Cerebellum (tissue), 4 donors: ENCODE measurements at places on chromosomes 7 and 10. TPM values are rescaled to one million over a fixed set of nuclear protein-coding genes. Genes with fewer than 3 reads are reported as not detected.

DNA sequence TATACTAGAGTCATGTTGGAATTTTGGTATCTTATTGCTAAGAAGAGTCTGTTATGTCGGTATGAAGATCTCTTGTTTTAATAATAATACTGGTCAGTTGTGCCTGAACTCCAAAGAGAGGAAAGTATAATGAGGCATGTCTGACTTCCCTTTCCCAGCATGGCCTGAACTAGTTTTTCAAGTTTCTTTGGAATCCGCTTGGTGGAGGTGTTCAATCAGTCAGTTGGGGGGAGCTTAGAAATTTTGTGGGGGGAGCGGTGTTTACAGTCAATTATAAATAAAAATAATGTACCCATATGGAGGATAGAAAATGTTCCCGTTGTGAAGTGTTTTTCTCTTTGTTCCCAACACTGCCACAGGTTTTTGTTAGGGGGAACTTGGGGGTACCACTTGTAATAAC is 1.5 kb upstream of the TRDMT1 start:
- DNase-seq = no peak

GNAT3 gene
- 2.1 TPM for total RNA-seq

GRCh38 chr7:31407178-31407676 is 66.7 kb upstream of the NEUROD6 start:
- DNase-seq = no peak

DNA sequence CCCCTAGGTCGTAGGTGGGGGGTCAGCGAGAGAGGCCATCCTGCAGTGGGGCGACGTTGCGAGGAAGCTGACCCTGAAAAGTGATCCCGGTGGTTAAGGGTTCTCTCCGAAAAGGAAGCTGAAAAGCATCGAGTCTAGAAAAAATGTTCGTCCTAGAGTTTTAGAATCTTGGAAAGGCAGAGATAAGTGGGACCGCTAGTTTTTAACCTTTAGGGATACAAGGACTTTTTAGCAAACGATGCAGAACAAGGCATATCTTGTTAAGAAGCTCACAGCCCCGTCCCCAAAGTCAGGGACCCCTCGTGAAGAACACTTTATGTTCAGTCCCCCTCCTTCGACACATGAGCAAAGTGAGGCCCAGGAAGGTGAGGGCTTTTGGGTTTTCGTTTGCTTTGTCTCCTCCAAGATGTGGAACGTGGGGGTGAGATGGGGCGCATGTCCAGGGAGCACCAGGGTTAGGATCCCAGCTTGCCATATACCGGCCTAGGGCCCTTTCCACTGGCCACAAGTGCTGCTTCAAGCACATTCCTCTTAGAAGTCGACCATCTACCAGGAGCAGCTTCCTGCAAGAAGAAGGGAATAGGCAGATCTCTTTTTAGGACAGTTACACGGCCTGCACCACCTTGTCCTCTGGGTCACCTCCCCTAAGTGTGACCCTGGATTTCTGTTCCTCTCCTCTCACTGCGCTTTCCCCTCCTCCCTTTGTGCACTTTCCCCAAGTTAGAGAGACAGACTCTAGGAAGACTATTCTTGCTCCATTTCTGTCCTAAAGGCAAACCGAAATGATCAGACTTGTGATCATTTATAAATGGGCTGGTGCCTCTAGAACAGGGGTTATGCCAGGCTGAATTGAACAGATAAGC is 969 bp downstream of the SLC35G1 start:
- DNase-seq = peak; percentile 1

DNA sequence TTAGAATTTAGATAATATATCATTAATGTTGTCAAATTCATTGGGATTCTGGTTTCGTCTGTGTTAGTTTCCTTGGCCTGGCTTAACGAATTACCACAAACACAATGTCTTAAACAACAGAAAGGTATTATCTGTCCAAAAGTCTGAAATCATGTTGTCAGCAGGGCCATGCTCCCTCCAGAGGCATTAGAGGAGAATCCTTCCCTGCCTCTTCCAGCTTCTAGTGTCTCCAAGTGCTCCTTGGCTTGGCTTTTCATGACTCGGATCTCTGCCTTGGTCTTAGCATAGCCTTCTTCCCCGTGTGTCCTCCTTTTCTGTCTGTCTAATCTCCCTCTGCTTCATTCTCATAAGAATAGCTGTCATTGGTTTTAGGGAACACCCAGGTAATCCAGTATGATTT is 482.5 kb downstream of the SEMA3D start:
- no peak for DNase-seq

GRCh38 chr7:151110236-151110940 is 24.1 kb downstream of the AGAP3 start:
- DNase-seq = no peak

GRCh38 chr10:129955601-129956285 is 8.3 kb downstream of the EBF3 start:
- DNase-seq = no peak

C7orf57 gene
- 2.4 TPM for total RNA-seq

DNA sequence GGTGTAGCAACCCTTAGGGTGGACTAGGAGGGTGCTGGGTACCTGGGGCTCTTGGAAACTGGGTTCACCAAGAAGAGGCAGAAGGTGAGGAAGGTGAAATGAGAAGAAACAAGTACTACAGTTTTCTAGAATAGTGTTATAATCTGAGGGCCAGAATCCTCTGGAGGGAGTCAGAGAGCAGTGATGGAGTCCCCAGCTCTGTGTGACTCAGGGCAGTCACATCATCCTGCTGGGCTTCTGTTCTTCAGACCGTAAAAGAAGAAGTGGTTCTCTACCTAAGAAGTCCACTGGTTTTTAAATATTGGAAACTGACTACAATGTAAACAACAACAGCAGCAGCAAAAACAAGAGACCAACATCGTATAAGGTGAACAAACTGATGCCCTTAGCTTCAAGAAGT is 197.3 kb downstream of the PRPF18 start:
- no peak for DNase-seq

GRCh38 chr10:116030576-116030975 is 242.4 kb downstream of the GFRA1 start:
- no peak for DNase-seq

EEPD1 gene
- 12.1 TPM for total RNA-seq
